Activated effector memory CD4-positive, alpha-beta T cell treated with Interleukin-2 at 50 U/mL for 16 hours (primary cell): ENCODE measurements at places on chromosomes 4 and X.

GRCh38 chr4:37338972-37339371, 94.4 kb downstream of the NWD2 start:
- DNase-seq, result no peak

GRCh38 chrX:69365349-69365748, 138.8 kb upstream of the NALF2 start:
- no peak for DNase-seq

DNA sequence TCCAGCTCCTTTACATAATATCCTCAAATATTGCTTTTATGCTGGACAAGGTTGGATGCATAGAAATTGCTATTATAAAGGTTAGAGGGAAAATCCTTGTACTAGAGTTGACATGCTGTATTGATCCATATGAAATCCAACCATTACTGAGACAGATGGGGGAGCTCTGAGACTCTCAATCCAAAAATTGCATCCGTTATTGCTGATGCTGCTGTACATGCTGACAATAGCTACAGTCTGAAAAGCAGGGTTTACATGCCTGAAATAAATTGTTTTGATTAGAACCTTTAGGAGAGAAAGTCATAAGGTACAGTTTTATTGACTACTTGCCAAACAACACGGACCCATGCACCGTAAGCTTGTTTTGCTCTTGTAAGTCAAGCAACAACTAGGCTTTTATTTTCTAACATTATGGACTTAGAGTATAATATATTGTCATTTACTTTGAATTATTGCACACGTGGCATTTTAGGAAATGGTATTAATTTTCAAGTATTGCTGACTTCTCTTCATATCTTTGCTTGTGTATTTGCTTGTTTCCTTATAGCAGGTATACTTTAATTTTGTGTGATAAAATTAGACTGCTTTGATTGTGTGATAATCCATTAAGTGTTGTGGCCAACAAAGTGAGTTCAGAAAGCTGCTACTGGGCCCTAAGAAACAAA, 1365.2 kb downstream of the STIM2 start:
- DNase-seq, result no peak

DNA sequence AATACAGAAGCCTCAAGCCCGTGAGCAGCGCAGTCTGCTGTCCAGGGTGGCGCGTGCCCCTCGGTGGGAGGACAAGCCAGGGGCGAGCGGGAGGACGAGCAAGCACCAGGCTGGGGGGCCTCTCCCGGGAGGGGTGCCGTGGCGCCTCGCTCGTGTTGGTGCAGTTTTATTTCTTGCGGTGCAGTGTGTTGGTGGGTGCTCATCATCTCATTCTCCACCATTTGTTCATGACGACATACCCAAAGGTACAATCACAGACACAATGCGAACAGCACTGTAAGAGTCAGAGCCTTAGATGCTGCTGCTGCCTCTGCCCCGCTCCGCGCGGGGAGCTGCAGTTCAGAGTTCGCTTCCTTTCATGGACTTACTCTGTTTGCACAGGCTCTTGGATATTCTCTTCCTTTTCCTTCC, 30.3 kb downstream of the RGS12 start:
- no peak for DNase-seq

- no peak for DNase-seq
These were observed 8.1 kb downstream of the NEK1 start for GRCh38 chr4:169604131-169604900.

- no peak for DNase-seq
These were observed 45.4 kb upstream of the PDLIM3 start for GRCh38 chr4:185580699-185581098.

- DNase-seq, result no peak
These were observed 158.3 kb downstream of the CPE start for GRCh38 chr4:165537028-165537648.

DNA sequence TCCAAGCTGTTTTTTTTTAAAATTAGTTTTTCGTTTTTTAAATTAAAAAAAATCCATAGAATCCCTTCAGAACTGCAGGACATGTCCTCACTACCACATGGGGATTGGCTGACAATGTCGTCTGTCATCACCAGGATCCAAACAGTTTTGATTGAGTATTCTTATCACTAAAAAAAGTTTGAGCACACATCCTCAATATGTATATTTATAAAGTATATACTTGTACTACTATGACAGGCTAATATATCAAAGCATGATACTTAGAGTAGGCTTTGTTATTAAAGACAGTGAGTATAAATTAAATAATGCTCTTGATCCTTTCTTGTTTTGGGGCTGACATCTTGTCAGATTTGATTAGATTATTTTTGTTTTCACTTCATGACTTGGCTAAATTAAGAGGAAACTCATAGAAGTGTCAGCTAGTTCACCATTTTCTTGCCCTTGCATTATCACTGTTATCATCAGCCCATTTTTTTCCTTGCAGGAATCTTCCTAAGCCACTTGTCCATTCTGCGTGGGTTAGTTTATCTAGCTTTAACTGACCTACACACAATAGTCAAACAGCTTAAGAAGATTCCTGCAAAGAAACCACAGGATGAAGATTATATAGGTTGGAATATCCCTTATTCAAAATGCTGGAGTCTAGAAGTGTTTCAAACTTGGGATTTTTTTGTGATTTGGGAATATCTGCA, 92.8 kb downstream of the AMMECR1 start:
- DNase-seq, result no peak

GRCh38 chr4:32564626-32565025, 1844.5 kb downstream of the PCDH7 start:
- DNase-seq, result no peak
